ENCODE measurements at places on chromosomes 2 and 18. TPM values are rescaled to one million over a fixed set of nuclear protein-coding genes. Genes with fewer than 3 reads are reported as not detected.

DNA sequence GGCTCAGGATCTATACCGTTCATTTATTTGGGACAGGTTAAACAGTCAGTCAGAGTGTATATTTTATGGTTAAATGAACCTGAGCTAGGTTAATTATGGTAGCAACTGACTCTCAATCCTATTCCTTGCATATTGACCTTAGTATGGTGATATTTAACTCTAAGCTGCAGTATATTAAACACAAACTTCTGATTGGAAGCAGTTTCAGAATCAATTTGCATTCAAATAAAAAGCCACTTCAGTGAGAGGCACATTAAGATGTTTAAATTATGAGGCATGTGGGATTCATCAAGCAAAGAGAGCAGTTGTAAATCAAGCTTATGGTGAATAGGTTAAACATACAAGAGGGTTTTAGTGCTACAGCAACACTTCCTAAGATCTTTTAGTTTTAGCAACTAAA is 40.4 kb downstream of the FRZB start:
- no peak for DNase-seq

DNA sequence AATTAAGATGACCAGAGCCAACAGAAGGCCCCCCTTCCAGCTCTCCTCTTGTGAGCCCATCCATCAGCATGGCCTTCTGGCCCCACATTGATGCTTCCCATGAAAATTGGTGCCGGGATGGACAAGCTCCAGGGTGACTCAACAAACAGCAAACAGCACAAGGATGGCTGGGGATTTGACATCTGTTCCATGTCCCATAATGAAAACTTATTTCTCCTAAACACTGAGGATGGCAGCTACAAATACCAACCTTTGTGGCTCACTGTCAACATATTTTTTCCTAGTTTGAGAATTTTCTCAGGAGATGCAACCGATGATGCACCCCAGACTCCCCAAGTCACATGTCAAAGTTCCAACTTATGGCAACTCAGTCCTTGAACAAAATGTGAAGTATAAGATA is 169.6 kb upstream of the SIX2 start:
- no peak for DNase-seq

Gene MAP3K19
- total RNA-seq: not detected

GRCh38 chr2:239370403-239370802 is 30.4 kb downstream of the HDAC4 start:
- no peak for DNase-seq

DNA sequence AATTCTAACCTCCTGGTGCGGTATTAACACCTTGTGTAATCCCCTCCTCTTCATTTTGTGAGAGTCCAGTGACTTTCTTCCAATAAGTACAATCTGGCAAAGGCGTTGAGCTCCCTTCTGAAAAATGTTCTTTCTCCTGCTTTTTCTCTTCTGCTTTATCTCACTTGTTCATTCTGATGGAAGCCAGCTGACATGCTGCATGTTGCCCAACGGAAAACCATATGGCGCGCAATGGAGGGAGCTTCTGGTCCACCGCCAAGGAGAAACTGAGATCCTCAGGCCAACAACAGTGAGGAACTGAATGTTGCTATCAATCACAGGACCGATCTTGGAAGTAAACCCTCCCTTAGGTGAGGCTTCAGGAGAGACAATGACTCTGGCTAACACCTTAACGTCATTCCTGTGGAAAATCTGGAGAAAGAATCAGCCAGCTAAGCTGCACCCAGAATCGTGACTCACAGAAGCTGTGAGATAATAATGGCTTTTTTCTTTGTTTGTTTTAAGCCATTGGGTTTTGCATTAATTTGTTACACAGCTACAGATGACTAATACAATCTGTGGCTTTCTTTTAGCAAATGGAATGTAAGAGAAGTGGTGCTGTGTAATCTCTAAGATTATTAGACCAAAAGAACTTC is 1323.9 kb upstream of the DDX18 start:
- no peak for DNase-seq
